NCI-H2171 treated with DMSO at 0.1 percent for 48 hours (cell line): ENCODE measurements at places on chromosomes 7 and 10.

GRCh38 chr10:132554991-132555647 lies 17.5 kb downstream of the INPP5A start:
- no peak for DNase-seq

DNA sequence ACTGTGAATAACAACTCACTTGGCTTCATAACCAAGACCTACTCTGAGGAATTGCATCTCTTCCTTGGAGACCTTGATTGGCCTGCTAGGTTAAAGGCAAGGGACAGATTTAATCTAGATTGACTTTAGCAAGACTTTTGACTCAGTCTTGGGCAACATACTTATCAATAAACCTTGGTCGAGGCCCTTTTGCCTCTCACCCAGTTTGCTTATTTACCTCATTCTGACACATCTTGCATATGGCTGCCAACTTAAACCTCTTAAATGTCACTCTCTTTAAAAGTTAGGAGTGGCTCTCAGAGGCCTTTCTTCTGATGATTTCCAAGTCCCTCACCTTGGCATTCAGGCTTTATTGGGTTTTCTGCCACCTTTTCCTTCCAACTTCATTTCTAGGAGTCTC lies 124.5 kb downstream of the BAMBI start:
- no peak for DNase-seq

GRCh38 chr7:102089175-102090098 lies 197.2 kb upstream of the SH2B2 start:
- no peak for DNase-seq

- no peak for DNase-seq
Measured at GRCh38 chr7:46162609-46163008, 241.5 kb upstream of the IGFBP3 start.

DNA sequence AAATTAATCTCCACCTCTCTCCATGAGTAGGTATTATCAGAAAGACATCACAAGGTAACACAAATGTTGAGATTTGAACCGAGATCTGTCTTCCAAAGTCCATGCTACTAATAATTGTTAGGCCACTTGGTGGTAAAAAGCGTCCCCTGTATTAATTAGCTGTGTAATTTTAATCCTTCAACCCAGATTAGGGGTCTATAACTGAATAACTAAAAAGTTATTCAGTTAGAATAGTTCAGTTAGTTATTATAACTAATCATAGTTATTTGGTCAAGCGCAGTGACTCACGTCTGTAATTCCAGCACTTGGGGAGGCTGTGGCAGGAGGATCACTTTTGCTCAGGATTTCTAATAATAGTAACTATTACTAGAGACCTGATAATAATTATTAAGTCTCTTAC lies 5.6 kb downstream of the PDSS1 start:
- DNase-seq: no peak

- DNase-seq: no peak
Measured at GRCh38 chr7:293681-294439, 3.9 kb downstream of the FOXL3 start.

DNA sequence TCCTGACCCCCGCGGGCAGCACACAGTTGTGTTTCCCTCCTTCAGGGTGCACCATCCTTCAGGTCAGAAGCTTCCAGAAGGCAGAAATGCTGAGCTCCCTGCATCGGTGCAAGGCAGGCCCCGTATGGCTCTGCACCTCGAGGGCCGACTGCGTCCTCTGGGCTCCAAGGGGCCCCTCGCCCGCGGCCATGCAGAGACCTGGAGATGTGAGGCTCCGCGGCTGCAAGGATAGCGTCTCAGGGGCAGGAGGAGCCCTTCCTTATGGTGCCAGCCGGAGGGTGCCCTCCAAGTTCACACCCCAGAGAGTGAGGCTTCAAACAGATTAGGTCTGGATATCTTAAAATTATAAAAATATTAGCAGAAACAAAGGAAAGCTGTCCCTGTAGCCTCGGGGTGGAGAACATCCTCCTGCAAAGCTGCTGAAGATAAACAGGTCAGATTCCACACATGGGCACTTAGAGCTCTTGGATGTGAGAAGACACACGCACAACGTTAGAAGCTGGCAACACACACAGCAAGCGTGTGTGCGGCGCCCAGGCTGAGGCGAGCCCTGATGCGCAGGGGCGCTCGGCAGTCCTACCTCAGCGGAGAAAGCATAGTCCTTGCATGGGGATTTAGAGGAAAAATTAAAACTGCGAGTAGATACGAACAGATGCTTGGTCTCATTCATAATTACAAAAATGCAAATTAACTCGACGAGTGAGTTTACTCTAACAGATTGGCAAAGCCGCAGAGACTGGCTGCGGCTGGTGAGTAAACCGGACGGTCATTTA lies 20.4 kb downstream of the KNDC1 start:
- DNase-seq: no peak

DNA sequence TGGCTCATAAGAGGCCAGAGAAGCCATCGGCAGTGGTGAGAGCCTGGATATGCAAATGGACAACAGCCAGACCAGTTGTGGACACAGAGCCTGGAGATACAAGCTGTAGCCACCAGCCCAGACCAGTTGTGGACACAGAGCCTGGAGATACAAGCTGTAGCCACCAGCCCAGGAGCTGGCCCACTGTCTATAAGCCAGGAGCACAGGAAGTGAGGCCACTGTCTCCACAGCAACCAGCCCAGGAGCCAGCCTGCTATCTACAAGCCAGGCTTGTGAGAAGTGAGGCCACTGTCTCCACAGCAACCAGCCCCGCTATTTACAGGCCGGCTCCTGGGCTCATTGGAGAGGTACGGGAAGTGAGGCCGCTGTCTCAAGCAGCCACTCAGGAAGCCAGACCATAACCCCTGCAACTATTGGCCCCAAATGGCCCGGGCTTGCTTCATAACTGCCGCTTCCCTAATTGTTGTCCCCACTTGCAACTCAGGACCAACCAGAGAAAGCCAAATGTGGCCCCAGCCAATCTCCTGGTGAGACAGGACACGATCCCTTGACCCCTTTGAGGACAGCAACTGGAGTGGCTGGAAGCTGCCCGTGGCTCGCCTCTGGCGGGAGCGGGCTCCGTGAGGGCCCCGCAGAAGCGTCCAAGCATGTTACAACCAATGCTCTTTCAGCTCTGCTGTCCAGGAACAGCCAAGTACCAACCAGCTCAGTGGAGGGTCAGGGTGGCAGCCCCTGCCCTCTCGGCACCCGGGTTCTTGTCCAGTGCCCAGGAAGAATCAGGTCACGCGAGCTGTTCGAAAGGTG lies 44.1 kb upstream of the CNPY1 start:
- no peak for DNase-seq

GRCh38 chr10:117746541-117747448 lies 204.2 kb downstream of the EMX2 start:
- DNase-seq: no peak

- DNase-seq: no peak
Measured at GRCh38 chr7:153564391-153564790, 487.8 kb upstream of the DPP6 start.

DNA sequence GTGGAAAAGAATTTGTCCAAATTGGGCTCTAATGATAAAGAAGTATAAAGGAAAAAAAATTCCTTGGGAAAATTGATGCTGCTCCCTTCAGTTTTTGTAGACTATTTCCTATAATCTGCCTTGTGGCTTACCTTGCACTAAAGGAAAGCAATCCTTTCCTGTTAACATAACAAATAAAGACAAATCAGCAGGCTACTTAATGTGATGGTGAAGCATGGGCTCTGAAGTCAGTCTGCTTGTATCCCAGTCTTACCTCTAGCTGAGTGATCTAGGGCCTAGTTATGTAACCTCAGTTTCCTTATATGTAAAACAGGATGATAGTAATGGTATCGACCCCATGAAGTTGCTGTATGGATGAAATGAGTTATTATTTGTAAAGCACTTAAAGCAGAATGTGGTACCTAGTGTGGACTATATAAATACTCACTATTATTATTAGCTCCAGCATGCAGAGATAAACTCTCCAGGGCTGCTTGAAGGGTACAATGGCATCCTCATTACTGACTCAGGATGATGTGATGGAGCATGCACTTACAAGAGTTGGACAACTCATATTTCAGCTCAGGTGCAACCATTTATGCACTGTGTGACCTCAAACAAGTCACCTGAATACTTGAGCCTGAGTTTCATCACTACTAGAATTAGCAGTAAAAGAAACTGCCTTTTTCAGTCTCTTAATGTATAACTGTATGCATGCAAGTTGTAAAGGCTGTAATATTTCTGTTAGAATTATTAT lies 156.1 kb downstream of the DKK1 start:
- DNase-seq: no peak

DNA sequence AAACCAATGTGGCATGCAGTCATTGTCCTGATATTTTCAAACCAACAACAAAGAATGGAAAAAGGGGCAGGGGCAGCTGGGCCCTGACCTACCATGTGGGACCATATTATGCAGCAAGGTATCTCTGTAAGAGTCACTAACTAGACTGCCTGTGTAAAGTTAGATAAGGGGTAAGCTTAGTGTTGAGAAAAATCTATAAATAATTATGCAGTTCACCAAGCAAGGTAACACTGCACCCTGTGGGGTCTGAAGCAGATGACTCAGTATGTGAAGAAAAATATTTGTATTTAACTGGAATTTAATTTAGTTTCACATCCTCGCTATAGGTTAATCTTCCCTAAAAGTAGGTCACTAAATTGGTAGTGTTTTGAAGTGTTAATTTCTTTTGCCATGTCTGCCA lies 99.3 kb downstream of the PPP1R3A start:
- no peak for DNase-seq

GRCh38 chr10:22460101-22460500 lies 114.8 kb downstream of the SPAG6 start:
- no peak for DNase-seq

DNA sequence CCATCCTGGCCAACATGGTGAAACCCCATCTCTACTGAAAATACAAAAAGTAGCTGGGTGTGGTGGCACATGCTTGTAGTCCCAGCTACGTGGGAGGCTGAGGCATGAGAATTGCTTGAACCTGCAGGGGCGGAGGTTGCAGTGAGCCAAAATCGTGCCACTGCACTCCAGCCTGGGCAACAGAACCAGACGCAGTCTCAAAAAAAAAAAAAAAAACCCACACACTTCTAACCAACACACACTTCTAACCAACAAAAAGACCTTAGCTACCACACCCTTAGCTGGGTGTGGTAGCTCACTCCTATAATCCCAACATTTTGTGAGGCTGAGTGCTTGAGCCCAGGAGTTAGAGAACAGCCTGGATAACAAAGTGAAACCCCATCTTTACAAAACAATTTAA lies 33.9 kb upstream of the SPOCK2 start:
- DNase-seq: no peak

- no peak for DNase-seq
Measured at GRCh38 chr10:61757525-61758397, 95.0 kb downstream of the CABCOCO1 start.

DNA sequence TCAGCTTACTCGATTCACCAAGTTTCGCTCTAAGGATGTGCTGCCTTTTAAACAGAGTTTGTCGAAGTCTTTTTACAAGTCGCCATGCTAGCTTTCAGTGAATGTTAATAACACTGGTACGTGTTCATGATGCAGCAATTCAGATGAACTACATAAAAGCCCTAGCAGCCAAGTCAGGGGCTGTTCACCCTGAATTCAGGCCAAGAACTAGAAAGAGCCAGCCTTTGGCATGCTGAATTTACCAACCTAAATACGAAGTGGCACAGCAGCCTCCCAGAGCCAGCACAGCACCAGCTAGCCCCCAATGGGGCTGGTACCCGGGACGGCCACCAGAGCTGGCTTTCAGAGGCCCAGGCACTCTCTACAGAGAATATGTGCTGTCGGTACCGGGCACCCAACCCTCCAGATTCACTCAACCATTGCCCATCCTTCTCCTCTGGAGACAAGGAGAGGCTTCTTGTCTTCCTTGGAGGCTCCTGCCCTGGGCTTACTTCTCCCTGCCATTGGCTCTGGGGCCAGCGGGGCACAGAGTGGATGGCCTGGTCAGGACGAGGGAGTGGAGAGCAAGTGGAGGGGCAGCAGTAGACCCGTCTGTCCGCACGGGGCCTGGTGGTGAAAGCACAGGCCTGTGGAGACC lies 64.2 kb downstream of the HIPK2 start:
- DNase-seq: no peak

DNA sequence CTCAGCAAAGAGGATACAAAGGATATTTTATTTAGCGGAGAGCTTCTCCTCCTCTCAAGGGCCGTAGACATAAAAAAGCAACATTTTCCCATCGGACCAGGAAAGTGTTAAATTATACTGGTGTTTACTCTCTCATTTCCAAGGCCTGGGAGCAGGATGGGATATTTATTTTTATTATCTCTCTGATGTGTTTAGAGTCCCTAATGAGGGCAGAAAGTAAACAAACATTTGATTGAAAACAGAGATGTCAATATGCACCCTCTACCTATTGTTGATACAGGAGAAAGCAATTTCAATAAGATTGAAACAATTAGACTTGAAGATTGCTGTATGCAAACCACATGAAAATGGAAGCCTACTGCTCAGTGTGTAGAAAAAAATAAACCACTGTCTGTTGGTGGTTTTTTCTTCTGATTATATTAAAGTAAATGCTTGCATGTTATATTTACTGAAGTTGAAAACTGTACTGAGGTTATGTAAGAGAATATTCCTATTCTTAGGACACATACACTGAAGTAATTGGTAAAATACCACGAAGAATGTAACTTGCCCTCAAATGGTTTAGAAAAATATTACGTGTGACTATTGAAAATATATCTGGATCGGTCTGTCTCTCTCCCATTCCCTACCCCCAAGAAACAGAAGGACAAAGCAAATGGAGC lies 59.3 kb downstream of the ATXN7L1 start:
- no peak for DNase-seq

DNA sequence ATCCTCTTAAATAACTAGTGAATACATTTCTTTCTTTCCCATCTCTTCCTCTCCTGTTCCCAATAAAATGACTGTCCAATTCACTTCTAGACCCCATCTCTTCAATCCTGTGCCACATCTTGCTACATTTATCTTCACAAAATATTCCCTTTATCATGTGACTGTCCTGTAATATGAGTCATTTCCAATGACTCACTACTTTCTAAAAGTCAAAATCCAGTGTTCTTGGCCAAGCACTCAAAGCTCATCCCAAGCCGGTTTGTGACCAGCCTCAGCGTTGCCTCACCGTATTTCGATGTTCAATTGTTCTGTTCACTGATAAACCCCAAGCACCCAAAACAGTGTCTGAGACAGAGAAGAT lies 104.7 kb downstream of the PARD3 start:
- no peak for DNase-seq

- DNase-seq: no peak
Measured at GRCh38 chr10:13106387-13107045, 6.6 kb downstream of the OPTN start.

GRCh38 chr10:79477456-79477855 lies 32.0 kb upstream of the ZCCHC24 start:
- DNase-seq: no peak
